MCF 10A (cell line): ENCODE measurements at places on chromosomes 4 and X. TPM values are rescaled to one million over a fixed set of nuclear protein-coding genes. Genes with fewer than 3 reads are reported as not detected.

DCLK2 gene
- 0.98 and 1.2 TPM in 2 replicates for total RNA-seq

TMEM255A gene
- total RNA-seq = not detected in 2 replicates

ITIH6 gene
- total RNA-seq = not detected in 2 replicates

FOXR2 gene
- total RNA-seq = not detected in 2 replicates

RBMXL3 gene
- not detected in 2 replicates for total RNA-seq

AMOT gene
- total RNA-seq = 0.09 TPM in 1 of 2 replicates, not detected in the other

PNCK gene
- total RNA-seq = not detected in 2 replicates

PIN4 gene
- 7.0 and 7.6 TPM in 2 replicates for total RNA-seq

MAGEB2 gene
- not detected in 2 replicates for total RNA-seq

PCDH19 gene
- total RNA-seq = 0.12 and 0.70 TPM in 2 replicates

OTC gene
- total RNA-seq = not detected in 2 replicates

HTN3 gene
- not detected in 2 replicates for total RNA-seq

GSX2 gene
- total RNA-seq = not detected in 2 replicates
